ENCODE measurements at places on chromosomes 5 and 9.
A peak's percentile ranks its signal among the peaks of the same experiment; 100 is the strongest.

DNA sequence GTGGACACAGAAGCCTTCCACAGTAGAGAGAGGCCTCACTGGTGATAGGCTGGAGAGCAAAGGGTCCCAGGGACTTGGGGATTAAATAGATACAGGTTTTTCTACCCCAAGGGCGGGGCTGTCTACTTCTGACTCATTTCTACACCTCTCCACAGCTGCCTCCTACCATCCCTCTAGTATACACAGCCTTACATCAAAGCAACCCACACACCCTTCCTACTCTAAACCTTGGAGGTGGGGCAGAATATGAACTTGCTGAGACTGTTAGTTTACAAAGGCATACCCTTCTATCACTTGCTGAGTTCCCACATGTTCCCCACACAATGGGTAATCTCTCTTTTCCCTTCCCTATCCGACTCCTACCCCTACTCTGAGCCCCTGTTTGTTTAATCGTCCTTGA lies 19.9 kb upstream of the PCA3 start:
- no peak for DNase-seq

DNA sequence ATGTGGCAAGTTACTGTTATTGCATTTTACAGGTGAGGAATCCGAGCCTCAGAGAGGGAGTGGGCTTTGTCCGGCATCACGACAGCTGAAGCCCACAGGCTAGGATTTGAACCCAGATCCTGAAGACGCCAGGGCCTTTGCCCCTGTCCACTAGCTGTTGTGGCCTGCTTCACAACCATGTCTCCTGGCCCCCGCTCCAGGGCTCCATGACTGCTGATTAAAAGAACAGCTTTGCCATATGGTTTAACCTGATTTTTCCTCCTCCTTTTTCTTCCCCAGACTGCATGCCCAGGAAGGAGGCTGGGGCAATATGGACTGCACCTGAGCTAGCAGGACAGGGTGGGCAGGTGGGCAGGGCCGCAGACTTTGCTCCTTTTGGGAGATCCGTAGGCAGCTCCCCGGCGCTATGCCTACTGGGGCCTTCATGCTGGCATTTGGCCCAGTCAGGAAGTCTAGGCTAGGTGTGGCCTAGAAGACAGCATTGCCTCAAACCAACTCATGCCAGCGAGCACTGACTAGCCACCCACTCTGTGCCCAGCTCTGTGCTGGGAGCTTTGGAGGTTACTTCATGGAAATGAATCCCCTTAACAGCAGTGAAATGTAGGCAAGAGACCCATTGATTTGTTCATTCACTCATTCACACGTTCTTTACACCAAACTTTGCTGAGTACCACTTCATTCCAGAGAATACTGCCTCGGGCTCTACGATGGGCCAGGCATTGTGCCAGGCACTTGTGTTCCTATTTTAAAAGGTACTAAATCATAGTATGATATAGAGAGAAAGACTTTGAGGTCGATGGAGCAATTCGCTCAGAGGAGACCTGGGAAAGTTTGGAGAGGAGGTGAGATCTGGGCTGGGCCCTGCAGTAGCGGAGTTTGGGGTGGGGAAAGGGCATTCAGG lies 94.3 kb upstream of the CPEB4 start:
- DNase-seq: no peak

GRCh38 chr9:88302579-88303324 lies 85.5 kb upstream of the SPIN1 start:
- DNase-seq: no peak

DNA sequence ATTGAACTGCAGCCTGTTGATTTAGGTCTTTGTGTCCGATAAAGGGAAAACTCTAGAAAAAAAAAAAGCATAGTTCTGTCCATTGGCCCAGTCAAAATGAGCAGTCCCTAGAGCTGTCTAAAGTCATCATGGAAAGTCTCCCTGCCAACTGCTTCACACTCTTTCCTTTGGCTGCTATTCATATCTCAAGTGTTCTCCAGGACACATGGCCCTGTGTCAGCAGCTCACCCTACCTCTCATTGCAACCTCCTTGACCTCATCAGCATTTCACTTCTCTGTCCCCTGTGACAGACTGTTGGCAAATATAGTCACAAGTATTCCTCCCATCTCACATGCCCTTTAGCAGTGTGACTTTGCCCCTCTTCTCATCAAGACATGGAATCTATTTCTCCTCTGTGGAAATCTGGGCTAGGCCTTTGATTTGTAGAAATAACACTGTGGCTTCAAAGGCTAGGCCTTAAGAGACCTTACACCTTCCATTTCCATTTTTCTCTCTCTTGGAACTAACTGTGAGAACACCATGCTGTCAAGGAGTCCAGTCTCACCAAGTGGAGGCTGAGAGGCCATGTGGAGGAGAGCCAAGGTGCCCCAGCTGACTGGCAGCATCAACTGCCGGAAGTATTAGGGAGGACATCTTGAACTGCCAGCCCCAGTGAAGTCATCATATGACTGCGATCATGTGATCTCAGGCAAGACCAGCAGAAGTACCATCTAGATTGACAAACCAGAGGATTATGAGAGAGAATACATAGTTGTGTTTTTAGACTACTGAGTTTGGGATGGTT lies 149.4 kb upstream of the TARS1 start:
- DNase-seq: no peak

- DNase-seq: no peak
These were observed 224.5 kb upstream of the CDH6 start for GRCh38 chr5:30968971-30969370.

DNA sequence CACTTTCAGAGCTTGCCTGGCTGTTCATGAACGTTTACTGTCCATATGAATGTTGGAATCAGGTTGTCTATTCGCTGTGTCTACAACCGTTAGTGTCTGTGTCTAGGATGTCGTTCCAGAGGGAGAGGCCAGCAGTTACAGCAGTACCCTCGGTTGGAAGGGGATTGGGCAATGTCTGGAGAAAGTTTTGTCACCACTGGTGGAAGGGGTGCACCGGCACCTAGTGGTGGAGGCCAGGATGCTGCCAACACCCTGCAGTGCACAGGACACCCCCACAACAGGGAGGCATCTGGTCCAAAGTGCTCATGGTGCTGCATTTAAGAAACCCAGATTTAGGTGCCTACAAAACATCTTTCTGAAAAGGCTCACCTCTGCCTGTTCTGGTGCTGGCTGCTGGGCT lies 220.7 kb downstream of the FANCC start:
- DNase-seq: no peak

GRCh38 chr5:1336749-1337488 lies 8.0 kb downstream of the CLPTM1L start:
- DNase-seq: no peak

DNA sequence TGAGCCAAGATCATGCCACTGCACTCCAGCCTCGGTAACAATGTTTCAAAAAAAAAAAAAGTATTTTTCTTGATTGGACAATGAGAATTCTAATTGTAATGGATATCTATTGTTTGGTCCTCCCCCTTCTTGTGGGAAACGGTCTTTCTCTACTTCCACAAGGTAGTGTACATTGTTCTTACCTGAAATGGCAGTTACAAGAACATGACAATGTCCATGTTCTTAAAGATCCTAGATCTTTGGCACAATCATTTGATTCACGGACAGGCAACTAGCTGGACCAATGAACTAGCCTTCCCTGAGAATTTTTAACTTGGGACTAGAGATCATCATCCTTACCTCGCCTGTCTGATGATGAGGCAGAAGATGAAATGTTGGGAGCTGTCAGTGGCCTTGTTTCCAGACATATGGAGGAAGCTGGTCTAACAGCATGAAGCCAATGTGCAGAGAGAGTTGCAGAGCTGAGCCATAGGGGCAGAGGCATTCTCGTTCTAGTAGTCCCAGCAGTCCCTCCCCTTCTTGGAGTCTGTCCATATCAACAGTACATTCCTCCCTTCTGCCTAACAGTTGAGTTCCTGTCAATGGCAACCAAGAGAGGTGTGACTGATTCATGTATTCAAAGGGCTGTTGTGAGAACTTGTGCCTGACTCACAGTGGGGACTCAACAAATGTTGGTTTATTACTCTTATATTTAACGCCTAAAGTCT lies 2.1 kb upstream of the MARCHF6 start:
- no peak for DNase-seq

GRCh38 chr5:150765799-150766169 lies 7.0 kb upstream of the DCTN4 start:
- DNase-seq: peak; percentile 48

Data from GF-D8 (cell line).